A549 treated with Hydrocortisone at 1 μM for 4 hours (cell line): ENCODE measurements at places on chromosomes 6 and 20. TPM values are rescaled to one million over a fixed set of nuclear protein-coding genes. Genes with fewer than 3 reads are reported as not detected.

Gene CDH26
- 0.06 to 0.30 TPM (median 0.13 TPM) in 5 replicates for total RNA-seq

Gene FERMT1
- 14.2 to 18.4 TPM (median 14.7 TPM) in 5 replicates for total RNA-seq

Gene RHAG
- not detected in 5 replicates for total RNA-seq

Gene TREML1
- total RNA-seq: not detected in 5 replicates

Gene SRMS
- total RNA-seq: 0.11 to 0.15 TPM (median 0.13 TPM) in 5 replicates

Gene LPA
- 0.08 to 0.18 TPM (median 0.09 TPM) in 5 replicates for total RNA-seq

Gene LGSN
- total RNA-seq: 2.0 to 3.0 TPM (median 2.4 TPM) in 5 replicates

Gene PRICKLE4
- 0.70 to 1.2 TPM (median 0.92 TPM) in 5 replicates for total RNA-seq

Gene TULP1
- not detected in 5 replicates for total RNA-seq

Gene CTCFL
- 0.02 TPM in 1 of 5 replicates, not detected in the others for total RNA-seq

Gene MYT1
- total RNA-seq: 0.08 to 0.35 TPM (median 0.15 TPM) in 5 replicates

Gene IMPG1
- total RNA-seq: not detected in 5 replicates

Gene NFATC2
- total RNA-seq: 6.7 to 8.6 TPM (median 8.2 TPM) in 5 replicates

Gene STX11
- total RNA-seq: 1.9 to 2.7 TPM (median 2.2 TPM) in 5 replicates

Gene ZBTB12
- 3.3 to 4.2 TPM (median 3.9 TPM) in 5 replicates for total RNA-seq

Gene VSTM2L
- total RNA-seq: 18.5 to 30.4 TPM (median 21.4 TPM) in 5 replicates

Gene ADGRG6
- total RNA-seq: 43.1 to 79.0 TPM (median 64.0 TPM) in 5 replicates

Gene LHFPL5
- 0.09 to 0.15 TPM (median 0.12 TPM) in 3 of 5 replicates, not detected in the others for total RNA-seq
